Right renal pelvis (tissue), 4 donors: ENCODE measurements at places on chromosomes 7 and 10. TPM values are rescaled to one million over a fixed set of nuclear protein-coding genes. Genes with fewer than 3 reads are reported as not detected.

The AP5Z1 gene
- 28.0 TPM for polyA plus RNA-seq

GRCh38 chr7:24498439-24498838 lies 74.8 kb upstream of the PALS2 start:
- no peak for DNase-seq

DNA sequence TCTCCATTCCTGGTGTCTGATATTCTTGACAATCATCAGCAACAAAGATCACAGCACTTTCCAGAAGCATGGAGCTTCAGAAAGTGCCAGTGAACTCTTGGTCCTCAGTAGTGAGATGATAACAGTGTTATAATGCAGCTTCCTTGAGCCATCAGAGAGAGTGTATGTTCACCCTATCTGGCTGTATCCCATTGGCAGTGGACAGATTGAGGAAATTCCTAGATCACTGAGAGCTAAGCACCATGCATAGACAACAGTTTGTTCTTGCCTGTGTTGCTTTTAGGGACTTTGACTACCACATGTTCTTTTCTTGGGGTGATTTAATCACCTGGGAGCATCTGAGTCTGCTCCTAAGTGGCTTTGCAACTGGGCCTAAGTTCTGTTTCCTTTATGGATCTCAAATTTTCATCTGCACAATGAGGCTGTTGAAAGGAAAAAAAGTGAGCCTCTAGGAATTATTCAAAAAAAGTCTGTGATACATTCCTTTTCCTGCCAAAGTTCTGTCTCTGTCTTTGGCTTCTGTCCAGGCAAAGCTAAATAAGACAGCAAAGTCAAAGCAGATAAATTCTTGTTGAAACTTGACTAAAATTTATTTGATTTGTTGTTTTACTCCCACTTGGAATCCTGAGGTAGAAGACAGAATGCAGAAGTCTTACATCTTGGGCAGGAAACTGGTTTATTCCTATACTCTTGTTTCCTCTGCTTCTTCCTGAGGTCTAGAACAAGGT lies 14.5 kb upstream of the ZNF282 start:
- no peak for DNase-seq

The GNAI1 gene
- polyA plus RNA-seq = 138 TPM

- no peak for DNase-seq
These were observed 210.8 kb downstream of the CCSER2 start for GRCh38 chr10:84539216-84539615.

GRCh38 chr7:19754521-19755116 lies 18.8 kb downstream of the TMEM196 start:
- peak; percentile 17 for DNase-seq

The GJD4 gene
- not detected for polyA plus RNA-seq

The MNX1 gene
- not detected for polyA plus RNA-seq

DNA sequence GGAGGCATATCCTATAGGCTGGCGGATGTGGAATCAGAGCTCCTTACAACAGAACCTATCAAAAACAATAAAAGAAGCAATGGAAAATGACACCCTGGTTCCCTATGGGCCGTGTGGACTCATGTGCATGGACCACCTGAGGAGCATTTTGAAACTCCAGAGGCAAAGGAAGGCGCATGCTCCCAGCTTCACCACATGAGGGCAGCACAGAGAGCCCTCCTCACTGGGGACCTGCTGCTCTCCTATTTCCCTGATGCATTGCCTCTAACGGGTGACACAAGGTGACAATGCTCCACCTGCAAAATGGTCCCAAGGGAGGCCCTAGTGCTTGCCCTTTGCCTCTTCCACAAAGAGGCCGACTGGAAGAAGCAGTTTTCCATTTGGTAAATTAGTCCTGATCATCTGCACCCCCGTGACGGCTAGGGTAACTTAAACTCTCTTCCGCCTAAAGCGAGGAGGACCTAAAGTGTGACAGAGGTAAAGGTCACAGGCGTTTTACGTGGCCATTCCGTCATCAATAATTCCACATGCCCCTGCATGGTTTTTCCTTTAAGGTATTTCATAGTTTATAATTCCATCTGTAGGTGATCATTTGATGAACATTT lies 67.7 kb downstream of the GPAM start:
- no peak for DNase-seq

- DNase-seq = no peak
These were observed 545.8 kb upstream of the AUTS2 start for GRCh38 chr7:69052447-69052846.

The FKBP6 gene
- polyA plus RNA-seq = 0.42 TPM

DNA sequence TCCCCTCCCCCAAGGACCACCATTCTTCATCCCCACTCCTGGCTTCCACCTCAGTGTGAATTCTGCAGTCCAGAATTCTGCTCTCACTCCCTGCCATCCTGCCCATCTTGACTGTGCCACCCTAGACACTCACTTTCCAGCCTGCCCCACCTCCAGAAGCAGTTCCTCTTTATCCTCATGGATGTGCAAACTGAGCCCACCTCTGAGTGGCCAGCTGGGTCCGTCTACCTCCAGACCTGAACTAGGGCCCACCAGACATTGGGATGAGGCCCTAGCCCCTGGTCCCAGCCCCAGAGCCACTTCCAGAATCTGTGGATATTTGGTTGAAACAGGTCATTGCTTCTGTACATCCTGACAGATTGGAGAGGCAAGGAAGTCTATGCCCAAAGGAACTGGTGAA lies 58.5 kb downstream of the GRID1 start:
- DNase-seq = no peak
